ENCODE measurements at places on chromosomes 2 and 18. TPM values are rescaled to one million over a fixed set of nuclear protein-coding genes. Genes with fewer than 3 reads are reported as not detected.

The WNT10A gene
- 5.7 TPM for total RNA-seq

The IL37 gene
- 2.0 TPM for total RNA-seq

DNA sequence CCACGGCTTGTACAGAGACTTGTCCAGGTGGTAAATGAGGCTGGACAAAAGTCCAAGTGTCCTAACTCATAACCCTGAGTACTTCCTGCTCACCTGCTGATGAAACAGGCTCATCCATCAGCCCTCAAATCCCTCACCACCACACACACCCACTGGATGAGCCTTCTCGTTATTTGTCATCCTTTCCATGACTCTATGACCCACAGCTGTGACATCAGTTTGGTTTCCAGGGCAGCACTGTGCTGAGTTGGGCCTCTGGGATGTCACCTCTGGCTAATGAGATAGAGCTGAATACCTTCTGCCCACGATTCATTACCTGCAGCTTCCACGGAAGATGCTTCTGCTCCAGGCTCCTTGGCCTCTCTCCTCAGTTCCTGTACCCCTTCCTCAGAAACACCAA, 39.4 kb downstream of the SLC14A2 start:
- DNase-seq: no peak

The FSHR gene
- not detected for total RNA-seq

The TIMM21 gene
- total RNA-seq: 22.3 TPM

The SMYD5 gene
- 15.3 TPM for total RNA-seq

GRCh38 chr2:239361311-239361642, 39.5 kb downstream of the HDAC4 start:
- peak; percentile 37 for DNase-seq

- no peak for DNase-seq
Measured at GRCh38 chr2:178160601-178161000, 33.7 kb upstream of the OSBPL6 start.

The CCDC142 gene
- 17.5 TPM for total RNA-seq

The KCNG2 gene
- 0.49 TPM for total RNA-seq

All from skin of body (tissue), 3 donors.